GM18507 (cell line): ENCODE measurements at places on chromosomes 3 and 15.

- no peak for DNase-seq
Observed at GRCh38 chr3:50494126-50494525, 9.3 kb downstream of the CACNA2D2 start.

DNA sequence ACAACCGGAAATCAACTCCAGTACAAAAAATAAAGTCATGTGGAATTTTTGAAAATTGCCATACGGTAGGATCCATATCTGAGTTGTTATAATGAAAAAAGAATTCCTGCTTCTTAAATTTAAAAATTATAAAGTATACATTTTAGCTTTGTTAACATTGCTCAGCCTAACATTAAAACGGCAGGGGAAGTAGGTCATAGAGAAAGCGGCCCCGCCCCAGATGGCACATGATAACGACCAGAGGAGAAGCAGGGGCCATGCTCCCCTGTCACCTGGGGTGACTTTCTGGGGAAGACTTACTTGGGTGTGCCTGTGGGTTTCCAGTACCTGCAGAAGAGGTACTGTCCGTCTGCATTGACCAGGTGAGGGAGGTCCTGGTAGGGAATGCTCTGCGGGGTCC is 921 bp downstream of the MGLL start:
- no peak for DNase-seq

DNA sequence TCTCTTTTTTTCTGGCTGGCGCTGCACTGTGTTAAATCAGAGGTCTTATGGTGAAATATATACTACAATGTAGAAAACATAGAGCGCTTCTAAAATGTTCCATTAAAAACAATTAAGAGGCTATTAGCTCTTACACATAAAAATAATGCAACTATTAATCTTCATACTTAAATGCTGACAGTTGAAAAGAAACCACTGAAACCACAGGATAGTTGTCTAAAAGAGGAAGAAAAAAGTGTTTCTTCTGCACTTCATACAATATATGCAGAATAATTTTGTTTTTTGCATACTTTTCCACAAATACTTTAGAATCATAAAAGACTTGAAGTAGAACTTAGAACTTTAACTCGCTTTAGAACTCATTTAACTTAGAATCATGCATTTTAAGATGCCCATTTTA is 170.5 kb downstream of the PYDC2 start:
- no peak for DNase-seq

DNA sequence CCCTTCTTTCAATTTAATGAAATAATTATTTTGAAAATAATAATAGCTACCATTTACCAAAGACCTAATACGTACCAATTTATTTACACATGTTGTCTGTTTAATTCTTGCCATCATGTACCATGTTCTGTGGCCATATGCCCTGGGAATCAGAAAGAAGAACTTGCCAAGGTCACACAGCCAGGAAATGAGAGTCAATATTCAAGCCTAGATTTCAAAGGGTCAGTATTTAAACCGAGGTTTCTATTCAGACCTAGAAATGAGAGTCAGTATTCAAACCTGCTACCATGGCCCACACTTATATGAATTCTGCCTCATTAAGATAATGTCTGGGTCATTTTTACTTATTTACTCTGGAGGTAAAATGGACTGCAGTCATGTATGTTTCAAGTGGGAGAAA is 103.6 kb upstream of the TBL1XR1 start:
- DNase-seq = no peak

- DNase-seq = no peak
Observed at GRCh38 chr15:97153356-97153965, 807.0 kb upstream of the ARRDC4 start.

- no peak for DNase-seq
Observed at GRCh38 chr3:177554895-177555759, 357.8 kb upstream of the TBL1XR1 start.

DNA sequence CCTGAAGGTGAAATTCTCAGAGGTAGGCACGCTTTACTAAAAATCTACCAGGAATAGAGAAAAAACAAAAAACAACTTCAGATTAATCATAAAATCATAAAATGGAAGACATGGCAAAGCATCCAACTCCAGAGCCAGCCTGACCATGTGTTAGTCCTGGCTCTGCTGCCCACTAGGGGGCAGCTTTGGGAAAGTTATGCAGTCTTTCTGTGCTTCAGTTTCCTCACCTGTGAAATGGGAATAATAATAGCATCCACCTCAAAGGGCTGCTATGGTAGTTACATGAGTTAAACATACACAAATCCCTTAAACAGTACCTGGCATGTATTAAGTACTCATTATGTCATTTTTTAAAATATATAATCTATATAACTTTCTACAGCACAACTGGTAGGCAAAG is 52.3 kb downstream of the WNT5A start:
- no peak for DNase-seq

- DNase-seq = no peak
Observed at GRCh38 chr3:134132961-134133360, 103.2 kb upstream of the SLCO2A1 start.

DNA sequence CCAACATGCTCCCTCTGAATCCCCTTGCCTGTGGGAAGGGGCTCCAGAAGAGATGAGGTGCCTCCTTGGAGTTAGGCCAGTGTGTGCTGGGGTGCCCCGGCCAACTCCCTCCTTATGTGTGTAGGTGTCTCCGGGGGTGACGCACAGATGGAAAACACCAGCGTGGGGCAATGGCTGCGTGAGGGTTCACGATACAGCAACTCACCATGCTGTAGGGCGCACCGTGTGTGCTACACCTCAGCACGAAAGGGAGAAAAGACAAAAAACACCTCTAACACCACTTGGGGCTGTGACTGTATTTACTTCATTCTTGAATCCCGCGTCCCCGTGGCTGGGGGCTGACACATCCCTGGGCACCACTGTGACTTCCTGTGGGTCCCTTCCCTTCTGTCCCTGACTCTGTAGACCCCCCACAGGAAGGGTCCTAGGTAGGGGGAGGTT is 1.6 kb upstream of the CALML4 start:
- DNase-seq = no peak

DNA sequence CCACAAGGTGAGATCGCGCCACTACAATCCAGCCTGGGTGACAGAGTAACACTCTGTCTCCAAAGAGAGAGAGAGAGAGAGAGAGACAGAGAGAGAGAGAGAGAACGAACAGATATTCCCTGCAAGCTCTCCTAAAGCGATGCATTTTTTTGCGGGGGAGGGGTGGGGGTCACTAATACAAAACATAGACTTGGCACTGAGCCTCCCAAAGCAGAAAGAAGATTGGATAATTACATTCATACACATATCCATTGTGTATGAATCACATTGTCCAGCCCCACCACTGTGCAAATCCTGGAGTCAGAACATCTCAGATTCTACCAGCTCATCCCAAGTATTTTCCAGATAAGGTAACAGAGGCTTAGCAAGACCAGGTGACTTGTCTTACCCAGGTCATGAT is 459.9 kb downstream of the MAGI1 start:
- DNase-seq = no peak

GRCh38 chr3:196636369-196637349 is 2.8 kb upstream of the NRROS start:
- DNase-seq = no peak

DNA sequence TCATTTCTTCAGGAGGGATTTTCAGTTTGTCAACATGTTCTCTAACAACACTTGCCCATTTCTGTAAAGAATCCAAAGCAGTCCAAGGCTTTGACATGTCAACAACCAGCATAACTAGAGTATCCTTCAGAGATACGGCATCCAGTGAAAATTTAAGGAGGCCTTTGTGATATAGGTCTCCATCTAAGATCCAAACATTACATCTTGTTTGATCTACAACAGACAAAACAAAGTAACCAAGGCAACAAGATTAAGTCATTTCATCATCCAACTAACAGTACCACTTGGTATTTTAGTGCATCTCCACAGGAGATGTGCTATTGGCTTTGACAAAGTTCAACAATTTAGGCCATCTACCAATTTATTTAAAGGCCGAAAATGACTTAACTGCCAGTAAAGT is 25.8 kb downstream of the DYNC1LI1 start:
- no peak for DNase-seq

GRCh38 chr3:129549006-129549800 is 6.2 kb downstream of the H1-8 start:
- DNase-seq = no peak

DNA sequence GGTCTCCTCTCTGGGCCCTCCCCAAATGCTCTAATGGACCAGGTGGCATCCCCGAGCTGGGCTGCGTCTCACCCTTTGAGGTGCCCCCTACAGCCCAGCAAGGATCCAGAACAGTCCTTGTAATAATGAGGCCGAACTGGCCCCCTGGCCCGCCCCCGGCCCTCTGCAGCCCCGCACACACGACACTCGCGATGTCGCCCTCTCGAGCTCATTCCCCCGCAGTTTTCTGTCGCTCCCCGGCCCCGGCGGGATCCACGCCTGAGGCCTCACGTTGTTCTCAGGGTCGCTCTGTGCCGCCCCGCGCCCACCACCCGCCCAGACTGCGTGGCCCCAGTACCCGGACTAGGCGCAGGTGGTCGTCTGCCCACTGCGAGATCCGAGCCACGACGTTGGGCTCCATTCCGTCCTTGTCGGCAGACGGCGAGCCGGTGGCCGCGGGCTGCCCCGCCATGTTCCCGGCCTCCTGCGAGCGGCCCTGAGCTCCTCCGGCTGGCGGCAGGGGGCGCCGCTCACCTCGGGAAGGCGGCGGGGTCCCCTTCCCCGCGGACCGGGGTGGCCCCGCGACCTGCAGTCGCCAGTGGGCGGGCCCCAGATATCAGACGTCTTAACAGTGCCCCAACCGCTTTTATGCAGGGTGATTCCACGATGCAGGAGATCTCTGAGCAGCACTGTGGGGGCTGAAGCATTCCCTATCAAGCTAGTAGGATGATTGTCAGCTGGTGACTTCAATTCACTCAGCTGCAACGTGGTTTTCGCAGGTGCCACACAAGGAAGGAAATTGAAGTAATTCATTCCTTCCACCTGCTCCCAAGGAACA is at the start of gene C3orf33:
C3orf33 (minus strand) TSS at position 477 of the 817 bp plus-strand sequence; CDS start at position 451, 26 bp downstream.
- DNase-seq = peak; percentile 73

DNA sequence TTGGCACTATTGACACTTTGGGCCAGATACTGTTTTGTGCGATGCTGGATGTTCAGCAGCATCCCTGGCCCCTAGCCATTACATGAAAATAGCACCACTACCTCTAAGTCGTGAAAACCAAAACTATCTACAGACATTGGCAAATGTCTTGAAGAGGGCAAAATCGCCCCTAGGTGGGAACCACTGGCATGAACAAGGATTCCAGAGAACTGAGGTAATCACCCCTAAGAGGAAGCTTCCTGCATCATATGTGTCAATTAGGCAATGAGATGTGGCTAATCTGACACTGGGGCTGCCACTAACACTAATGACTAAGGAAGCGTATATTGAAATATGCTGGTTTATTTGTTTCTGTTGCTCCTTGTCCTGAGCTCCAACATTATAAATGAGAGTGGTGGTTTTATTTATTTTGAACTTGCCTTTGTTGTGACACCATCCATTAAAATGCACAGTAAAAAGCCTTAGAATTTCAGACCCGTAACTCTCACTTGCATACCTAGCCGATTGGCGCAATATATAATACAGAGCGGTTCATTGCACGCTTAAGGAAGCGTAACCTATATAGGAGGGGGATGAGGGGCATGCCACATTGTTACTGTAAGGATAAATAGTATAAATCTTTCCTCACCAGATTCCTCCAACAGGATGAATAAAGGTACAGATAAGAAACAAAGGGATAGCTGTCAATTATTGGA is 299.8 kb upstream of the CNTN4 start:
- DNase-seq = no peak

DNA sequence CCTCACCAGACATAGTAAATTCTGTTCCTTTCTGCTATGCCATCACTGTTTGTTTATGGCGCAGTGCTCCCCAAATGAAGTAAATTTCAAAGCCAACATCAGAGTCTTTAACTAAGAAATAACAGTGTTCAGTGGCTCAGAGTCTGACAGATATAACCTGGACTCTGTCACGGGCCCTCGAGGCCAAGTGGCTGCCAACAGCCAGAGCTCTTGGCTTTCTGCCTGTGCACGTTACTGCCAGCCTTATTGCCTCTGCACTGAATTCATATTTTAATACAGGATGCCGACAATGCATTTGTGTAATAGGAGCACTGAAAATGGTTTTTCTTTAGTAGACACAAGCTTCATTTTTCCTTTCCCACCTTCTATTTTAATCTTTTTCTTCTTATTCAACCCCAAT is 219.9 kb downstream of the NLGN1 start:
- DNase-seq = no peak

GRCh38 chr3:176848431-176849214 is 348.7 kb downstream of the TBL1XR1 start:
- DNase-seq = no peak

- no peak for DNase-seq
Observed at GRCh38 chr15:44532689-44533088, 4.3 kb upstream of the EIF3J start.

GRCh38 chr3:133865136-133865855 is 30.4 kb downstream of the RAB6B start:
- DNase-seq = no peak

GRCh38 chr3:114506591-114507300 is 212.9 kb downstream of the TIGIT start:
- DNase-seq = no peak

- DNase-seq = no peak
Observed at GRCh38 chr3:125381743-125382142, 6.6 kb upstream of the ZNF148 start.

- no peak for DNase-seq
Observed at GRCh38 chr15:88918738-88919137, 5.6 kb upstream of the MFGE8 start.

- no peak for DNase-seq
Observed at GRCh38 chr15:33894193-33894592, 74.1 kb upstream of the CHRM5 start.

GRCh38 chr3:21462141-21462540 is 288.9 kb downstream of the ZNF385D start:
- DNase-seq = no peak

DNA sequence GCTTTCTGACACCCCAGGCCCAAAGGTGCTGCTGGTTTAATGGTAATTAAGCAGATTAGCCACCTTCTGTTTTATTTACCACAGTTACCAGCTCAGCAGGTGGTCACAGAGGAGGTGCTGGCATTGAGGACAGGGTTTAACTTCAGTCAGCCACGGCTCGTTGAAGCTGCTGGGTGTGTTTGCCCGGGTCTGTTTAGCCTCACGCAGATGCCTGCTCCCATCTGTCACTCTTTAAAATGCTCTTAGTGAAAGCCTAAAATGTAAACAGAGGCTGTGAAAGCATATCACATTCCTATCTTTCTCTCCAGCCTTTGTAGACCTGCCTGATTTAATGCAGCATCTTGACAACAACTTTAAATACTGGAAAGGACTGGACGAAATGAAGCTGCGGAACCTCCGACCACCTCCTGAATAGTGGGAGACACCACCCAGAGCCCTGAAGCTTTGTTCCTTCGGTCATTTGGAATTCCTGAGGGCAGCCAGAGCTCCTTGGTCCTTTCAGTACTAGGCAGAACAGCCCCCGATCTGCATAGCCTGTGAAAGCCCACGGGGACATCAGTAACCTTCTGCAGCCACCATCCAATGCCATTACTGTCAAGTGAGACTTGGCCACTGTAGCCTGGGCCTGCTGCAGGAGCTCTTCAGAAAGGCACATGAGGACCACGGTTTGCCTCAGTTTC is 156.0 kb downstream of the PDE8A start:
- DNase-seq = no peak
